Body of pancreas (tissue), 4 donors: ENCODE measurements at places on chromosomes 1 and 21. TPM values are rescaled to one million over a fixed set of nuclear protein-coding genes. Genes with fewer than 3 reads are reported as not detected.

The AGBL4 gene
- total RNA-seq: 0.78 TPM

The OR2L3 gene
- not detected for total RNA-seq

The BCAR3 gene
- total RNA-seq: 7.9 TPM

The LINGO4 gene
- 1.6 TPM for total RNA-seq

The OR2T33 gene
- total RNA-seq: not detected

The LIPI gene
- not detected for total RNA-seq

The WNT2B gene
- total RNA-seq: 3.9 TPM

The CD53 gene
- 16.6 TPM for total RNA-seq

The OR2L13 gene
- not detected for total RNA-seq

The SYTL1 gene
- 129 TPM for total RNA-seq

The UMODL1 gene
- not detected for total RNA-seq

The HUNK gene
- total RNA-seq: 6.7 TPM

The CYP4A22 gene
- total RNA-seq: not detected

The CFHR1 gene
- total RNA-seq: not detected

The RNF186 gene
- total RNA-seq: 9.2 TPM

The SLC1A7 gene
- not detected for total RNA-seq

The SELENBP1 gene
- 106 TPM for total RNA-seq

The PMF1 gene
- 43.1 TPM for total RNA-seq
